ENCODE measurements at places on chromosomes 2 and 18.

GRCh38 chr2:119630121-119630520 lies 48.9 kb upstream of the TMEM177 start:
- no peak for DNase-seq

- peak; percentile 76 for DNase-seq
Observed at GRCh38 chr2:237171396-237171795, 85.7 kb downstream of the COPS8 start.

DNA sequence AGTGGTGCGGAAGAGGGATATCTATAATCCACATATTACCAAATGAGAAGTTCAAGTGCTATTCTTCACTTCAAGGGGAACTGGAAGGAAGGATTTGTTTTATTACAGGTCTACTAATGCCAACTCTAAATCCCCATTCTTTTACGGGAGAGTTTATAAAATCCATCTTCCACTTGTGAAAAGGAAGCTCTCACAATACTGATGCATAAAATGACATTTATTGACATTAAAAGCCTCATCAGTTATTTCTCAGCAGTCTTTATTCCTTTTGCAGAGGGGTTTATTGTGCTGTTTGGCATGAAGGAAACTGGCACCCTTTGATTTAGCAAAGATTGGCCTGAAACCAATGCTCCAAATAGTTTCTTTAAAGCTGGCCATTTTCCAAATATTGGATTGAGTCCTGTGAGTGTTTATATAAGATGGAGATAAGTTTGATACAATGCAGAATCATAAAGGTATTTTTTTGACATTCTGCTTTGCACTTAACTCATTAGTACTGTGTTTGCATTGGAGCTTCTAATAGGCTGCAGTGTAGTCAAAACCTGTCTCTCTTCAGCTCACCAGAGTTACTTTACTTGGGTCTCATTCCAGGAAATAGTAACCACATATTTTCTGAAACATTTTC lies 26.6 kb downstream of the LRP1B start:
- no peak for DNase-seq

- no peak for DNase-seq
Observed at GRCh38 chr2:192017844-192018243, 171.0 kb upstream of the CAVIN2 start.

- peak; percentile 71 for DNase-seq
Observed at GRCh38 chr2:187917535-187917934, 363.3 kb upstream of the TFPI start.

DNA sequence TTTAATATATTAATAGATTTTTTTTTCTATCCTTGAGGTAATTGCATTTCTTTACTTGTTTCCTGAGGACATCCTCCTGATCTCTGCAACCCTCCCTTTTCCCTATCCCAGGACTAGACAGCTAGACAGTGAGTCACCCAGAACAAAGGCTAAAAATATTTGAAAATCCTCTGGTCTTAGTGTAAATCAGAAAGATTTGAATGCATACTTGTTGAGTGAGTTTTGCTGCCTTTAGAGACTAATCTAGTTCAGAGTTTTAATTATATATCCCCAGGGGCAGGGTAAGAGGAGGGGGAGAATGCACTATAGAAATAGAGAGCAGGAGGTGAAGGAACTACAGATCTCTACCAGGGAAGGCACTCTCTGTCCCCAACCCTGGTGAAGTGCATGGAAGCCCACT lies 202.3 kb upstream of the TCF4 start:
- DNase-seq = peak; percentile 75

All from NCI-H226 (cell line).